ENCODE measurements at places on chromosomes 5 and 9. TPM values are rescaled to one million over a fixed set of nuclear protein-coding genes. Genes with fewer than 3 reads are reported as not detected.
A peak's percentile ranks its signal among the peaks of the same experiment; 100 is the strongest.

GRCh38 chr5:169762338-169763095, 125.4 kb downstream of the DOCK2 start:
- H3K4me1 ChIP-seq: no peaks in the 10 kb centered on the region
- no peak overlapping the region for H3K4me3 ChIP-seq
- H3K27me3 ChIP-seq: no peaks in the 10 kb centered on the region
- no peak for DNase-seq

GRCh38 chr9:13904311-13904710, 409.6 kb downstream of the NFIB start:
- no peak for DNase-seq
- no peak overlapping the region for H3K4me3 ChIP-seq
- H3K27ac ChIP-seq: no peak overlapping the region

GRCh38 chr9:91086657-91087461, 274.9 kb downstream of the AUH start:
- H3K4me1 ChIP-seq: no peaks in the 10 kb centered on the region
- no peak for DNase-seq
- peaks cover 5% of the 10 kb centered on the region for H3K27me3 ChIP-seq
- H3K27ac ChIP-seq: no peak overlapping the region
- no peaks in the 10 kb centered on the region for H3K36me3 ChIP-seq

DNA sequence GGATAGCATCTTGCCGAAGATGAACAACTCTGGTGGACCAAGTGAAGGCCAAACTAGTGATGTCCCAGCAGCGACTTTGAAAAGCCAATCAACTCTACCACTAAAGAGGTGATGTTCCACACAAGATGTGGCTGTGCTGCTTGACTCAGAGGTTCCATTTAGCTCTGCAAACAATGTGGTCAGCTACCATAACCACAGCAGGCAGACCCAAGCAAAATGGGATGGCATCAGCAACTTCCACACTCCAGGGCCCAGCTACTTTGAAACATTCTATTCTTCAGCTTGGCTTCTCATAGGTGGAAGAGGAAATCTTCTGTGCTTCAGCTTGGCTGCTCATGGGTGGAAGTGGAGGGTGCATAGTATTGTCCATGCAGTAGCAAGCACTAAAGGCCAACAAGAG, 70.5 kb downstream of the IRX2 start:
- H3K4me3 ChIP-seq: no peak overlapping the region
- no peaks in the 10 kb centered on the region for H3K4me1 ChIP-seq
- no peak for DNase-seq
- H3K27me3 ChIP-seq: no peaks in the 10 kb centered on the region
- H3K36me3 ChIP-seq: no peaks in the 10 kb centered on the region

The SARDH gene
- 15.6 TPM for total RNA-seq

DNA sequence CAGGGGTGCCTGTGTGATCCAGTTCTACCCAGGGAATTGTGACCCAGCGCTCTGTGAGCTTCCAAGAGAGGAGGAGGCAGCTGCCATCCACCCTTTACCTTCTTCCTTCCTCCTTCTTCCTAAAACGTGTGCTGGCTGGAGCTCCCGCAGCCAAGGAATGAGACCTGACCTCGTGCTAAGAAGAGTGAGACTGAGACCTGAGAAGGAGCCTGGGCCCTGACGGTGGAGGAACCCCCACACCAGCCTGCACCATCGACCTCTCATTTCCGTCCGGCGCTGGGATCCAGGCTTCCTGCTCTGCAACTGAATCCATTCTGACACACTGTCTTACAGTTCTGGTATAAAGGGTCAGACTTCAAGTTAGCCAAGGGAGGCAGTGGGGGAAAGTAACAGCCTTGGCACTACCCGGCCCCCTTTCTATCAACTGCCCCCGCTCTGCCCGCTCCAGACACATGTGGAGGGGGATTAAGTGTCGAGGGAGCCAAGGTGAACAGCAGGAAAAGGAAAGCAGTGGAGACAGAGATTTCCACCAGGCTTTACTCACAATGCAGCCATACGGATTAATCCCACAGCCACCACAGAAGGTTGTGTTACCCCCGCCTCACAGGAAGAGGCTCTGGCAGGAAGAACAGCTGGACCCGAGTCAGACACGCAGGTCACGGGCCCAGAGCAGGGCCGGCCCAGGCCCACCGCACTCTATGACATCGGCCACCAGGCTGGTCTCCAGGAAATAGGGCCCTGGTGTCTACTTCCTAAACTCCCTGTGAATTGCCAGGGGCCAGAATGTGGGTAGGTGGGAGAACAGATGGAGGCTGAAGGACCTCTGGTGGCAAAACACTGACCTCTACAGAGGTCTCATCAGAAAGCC, 15.8 kb downstream of the MGAT1 start:
- H3K4me1 ChIP-seq: no peaks in the 10 kb centered on the region
- peaks cover 36% of the 10 kb centered on the region for H3K36me3 ChIP-seq
- no peak for DNase-seq
- peak overlapping the region; percentile 6 for H3K27ac ChIP-seq
- H3K4me3 ChIP-seq: no peak overlapping the region

The WNT8A gene
- total RNA-seq: not detected

The SPINK1 gene
- not detected for total RNA-seq

GRCh38 chr5:115718927-115719326, 93.1 kb upstream of the TMED7 start:
- peaks cover 2% of the 10 kb centered on the region for H3K27me3 ChIP-seq
- no peaks in the 10 kb centered on the region for H3K36me3 ChIP-seq
- DNase-seq: no peak
- H3K4me3 ChIP-seq: no peak overlapping the region
- H3K27ac ChIP-seq: no peak overlapping the region

GRCh38 chr9:129656795-129657390, 8.6 kb upstream of the PRRX2 start:
- DNase-seq: no peak
- H3K36me3 ChIP-seq: no peaks in the 10 kb centered on the region
- H3K4me3 ChIP-seq: no peak overlapping the region
- no peak overlapping the region for H3K27ac ChIP-seq

The PTCD2 gene
- total RNA-seq: 3.4 TPM

The EIF4E1B gene
- total RNA-seq: not detected

DNA sequence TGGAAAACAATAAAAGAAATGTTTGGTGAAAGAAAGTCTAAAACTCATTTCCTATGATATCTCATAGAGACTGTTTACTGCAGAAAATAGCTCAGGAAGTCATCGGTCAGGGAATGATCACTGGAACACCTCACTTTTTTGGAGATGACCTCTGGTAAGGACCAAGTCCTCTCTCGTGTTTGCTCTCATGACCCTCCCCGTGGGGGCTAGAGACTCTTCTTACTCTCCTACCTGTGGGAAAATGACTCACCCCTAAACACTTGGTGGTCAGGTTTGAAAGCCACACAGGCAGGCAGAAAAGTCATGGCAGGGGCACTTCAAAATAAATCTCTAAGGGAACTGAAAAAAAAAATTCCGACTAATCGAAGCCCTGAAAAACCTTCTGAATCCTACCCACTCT, 48.2 kb downstream of the FAM240B start:
- H3K27me3 ChIP-seq: no peaks in the 10 kb centered on the region
- H3K36me3 ChIP-seq: no peaks in the 10 kb centered on the region
- no peak for DNase-seq
- no peaks in the 10 kb centered on the region for H3K4me1 ChIP-seq

DNA sequence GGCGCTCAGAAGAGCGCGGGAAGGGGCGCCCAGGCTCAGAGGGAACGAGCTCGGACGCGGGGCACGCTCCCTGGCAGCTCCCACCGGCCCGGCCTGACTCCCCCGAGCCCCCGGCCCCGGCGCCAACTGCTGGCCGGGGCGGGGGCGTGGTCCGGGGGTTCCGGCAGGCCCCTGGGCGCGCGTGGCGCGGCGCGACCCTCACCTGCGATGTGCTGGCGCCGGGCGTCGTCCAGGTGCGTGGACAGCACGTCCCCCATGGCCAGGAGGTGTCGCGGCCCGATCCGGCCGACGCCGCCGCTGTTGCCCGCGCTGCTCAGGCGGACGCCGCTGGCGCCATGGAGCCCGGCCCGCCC, 43.5 kb upstream of the STXBP1 start:
- no peak overlapping the region for H3K4me3 ChIP-seq
- H3K27me3 ChIP-seq: no peaks in the 10 kb centered on the region
- peaks cover 37% of the 10 kb centered on the region for H3K4me1 ChIP-seq
- H3K36me3 ChIP-seq: no peaks in the 10 kb centered on the region
- no peak for DNase-seq
- no peak overlapping the region for H3K27ac ChIP-seq

DNA sequence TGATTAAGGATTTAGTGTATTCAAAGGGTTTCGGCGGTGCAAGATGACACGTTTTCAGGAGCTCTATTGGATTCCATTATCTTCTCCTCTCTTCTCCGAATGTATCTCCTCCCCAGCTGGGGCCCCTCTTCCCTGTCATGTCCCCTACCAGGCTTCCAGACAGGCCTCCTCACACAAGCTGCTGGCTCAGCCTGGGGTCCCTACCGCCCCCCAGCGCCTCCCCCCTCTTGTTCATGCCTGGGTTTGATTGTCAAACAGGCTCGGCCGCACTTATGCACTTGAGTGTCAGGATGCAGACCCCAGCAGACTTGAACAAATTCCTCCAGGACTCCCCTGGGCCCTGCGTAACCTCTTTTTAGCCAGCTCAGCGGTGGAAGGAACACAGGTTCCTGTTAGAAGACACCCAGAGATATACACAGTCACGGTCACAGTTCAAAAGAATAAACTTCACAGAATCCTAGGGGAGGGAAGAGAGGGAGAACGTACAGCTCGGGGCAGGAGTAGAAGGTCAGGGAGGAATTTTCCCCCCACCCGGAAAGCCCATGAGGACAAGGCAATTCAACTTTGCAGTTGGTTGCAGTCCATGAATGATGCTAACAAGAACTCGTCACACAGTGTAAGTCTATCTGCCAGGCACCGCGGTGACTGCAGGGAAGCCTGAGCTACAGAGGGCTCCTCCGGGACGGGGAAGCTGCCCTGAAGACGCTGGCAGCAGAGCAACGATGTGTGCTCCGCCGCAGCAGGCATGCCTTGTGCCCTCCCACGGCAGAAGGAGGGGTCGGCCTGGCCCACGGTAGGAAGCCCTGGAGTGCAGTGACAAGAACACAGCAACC, 560.0 kb downstream of the BNC2 start:
- no peak for DNase-seq
- no peaks in the 10 kb centered on the region for H3K36me3 ChIP-seq
- no peaks in the 10 kb centered on the region for H3K4me1 ChIP-seq
- H3K4me3 ChIP-seq: no peak overlapping the region
- no peak overlapping the region for H3K27ac ChIP-seq
- no peaks in the 10 kb centered on the region for H3K27me3 ChIP-seq

DNA sequence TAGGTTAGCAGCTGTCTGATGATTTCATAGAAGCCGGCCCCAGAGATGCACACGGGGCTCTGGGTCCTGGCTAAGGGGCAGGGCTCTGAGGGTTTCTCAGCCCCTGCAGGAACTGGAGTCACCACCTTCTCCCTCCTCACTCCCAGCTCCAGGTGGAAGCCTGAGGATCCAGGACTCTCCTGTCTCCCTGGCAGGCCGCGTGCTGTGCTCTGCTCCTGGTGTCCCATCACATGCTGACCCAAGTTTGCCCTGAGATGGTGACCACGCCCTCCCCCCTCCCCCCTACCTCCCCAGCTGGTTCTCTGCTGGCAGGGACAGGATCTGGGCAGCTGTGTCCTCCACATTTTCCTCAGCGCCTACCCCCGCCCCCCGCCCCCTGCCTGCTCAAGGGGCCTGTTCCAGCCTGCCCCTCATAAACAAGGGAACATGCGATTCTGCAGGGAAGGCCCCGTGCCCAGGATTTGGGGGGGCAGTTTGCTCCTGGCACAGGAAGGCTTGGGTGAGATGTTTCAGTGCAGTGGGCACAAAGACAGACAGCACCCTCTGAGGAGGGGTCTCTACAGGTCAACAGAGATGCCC, 87.4 kb downstream of the PSD2 start:
- no peak overlapping the region for H3K27ac ChIP-seq
- no peaks in the 10 kb centered on the region for H3K4me1 ChIP-seq
- no peaks in the 10 kb centered on the region for H3K27me3 ChIP-seq
- H3K36me3 ChIP-seq: no peaks in the 10 kb centered on the region
- no peak for DNase-seq
- H3K4me3 ChIP-seq: no peak overlapping the region

GRCh38 chr9:88478246-88478645, 56.7 kb upstream of the NXNL2 start:
- H3K4me1 ChIP-seq: no peaks in the 10 kb centered on the region
- DNase-seq: no peak
- H3K27me3 ChIP-seq: no peaks in the 10 kb centered on the region
- peaks cover 10% of the 10 kb centered on the region for H3K36me3 ChIP-seq

The SPAAR gene
- not detected for total RNA-seq

DNA sequence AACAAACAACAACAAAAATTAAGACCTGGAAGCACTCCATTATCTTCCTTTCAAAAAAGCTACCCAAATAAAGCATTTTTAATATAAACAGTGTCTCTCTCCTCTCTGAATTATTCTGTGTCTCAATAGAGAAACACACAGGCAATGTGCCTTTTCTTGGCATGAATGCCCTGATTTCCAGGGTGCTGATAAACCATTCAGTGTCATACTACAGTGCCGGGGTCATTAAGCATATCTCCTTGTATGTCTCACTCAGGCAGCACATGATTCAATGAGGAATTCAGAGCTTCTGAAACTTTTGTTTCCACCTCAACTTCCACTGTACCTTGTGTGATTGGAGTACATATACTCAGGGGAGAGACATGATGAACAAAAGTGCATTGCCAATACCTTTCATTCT, 294.0 kb upstream of the SLC24A2 start:
- H3K4me1 ChIP-seq: no peaks in the 10 kb centered on the region
- no peaks in the 10 kb centered on the region for H3K27me3 ChIP-seq
- H3K36me3 ChIP-seq: no peaks in the 10 kb centered on the region
- no peak overlapping the region for H3K27ac ChIP-seq

GRCh38 chr5:116370149-116370548, 204.5 kb downstream of the SEMA6A start:
- H3K27me3 ChIP-seq: no peaks in the 10 kb centered on the region
- H3K4me1 ChIP-seq: no peaks in the 10 kb centered on the region
- no peak for DNase-seq
- H3K27ac ChIP-seq: no peak overlapping the region
- no peak overlapping the region for H3K4me3 ChIP-seq

The PCDH12 gene
- total RNA-seq: not detected

- no peak overlapping the region for H3K4me3 ChIP-seq
- no peak for DNase-seq
- no peak overlapping the region for H3K27ac ChIP-seq
- no peaks in the 10 kb centered on the region for H3K4me1 ChIP-seq
Measured at GRCh38 chr9:6188466-6188865, 27.1 kb upstream of the IL33 start.

DNA sequence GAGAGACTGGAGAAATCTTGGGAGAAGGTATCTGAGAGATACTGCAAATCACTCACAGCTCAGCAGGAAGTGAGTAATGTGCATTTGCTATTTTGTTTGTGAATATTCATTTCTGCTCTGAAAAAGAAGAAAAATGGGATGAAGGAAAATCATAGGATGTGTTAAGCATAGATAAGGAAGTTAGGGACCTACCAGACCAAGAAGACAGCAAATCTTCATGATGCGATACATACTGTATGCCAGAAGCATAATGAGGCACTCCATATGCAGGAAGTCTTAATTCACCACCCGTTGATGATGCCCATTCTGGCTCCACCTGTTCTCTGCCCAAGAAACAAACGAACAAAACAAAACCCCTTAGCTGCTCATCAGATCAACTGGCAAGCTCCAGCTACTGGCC, 6.1 kb upstream of the DAPK1 start:
- H3K4me1 ChIP-seq: no peaks in the 10 kb centered on the region
- DNase-seq: no peak
- peaks cover 2% of the 10 kb centered on the region for H3K27me3 ChIP-seq
- no peaks in the 10 kb centered on the region for H3K36me3 ChIP-seq

The FOXD4L3 gene
- not detected for total RNA-seq

The SLC34A3 gene
- total RNA-seq: not detected

The MAML1 gene
- total RNA-seq: 39.5 TPM

GRCh38 chr5:171895081-171895480, 109.5 kb downstream of the SMIM23 start:
- no peak overlapping the region for H3K27ac ChIP-seq
- no peaks in the 10 kb centered on the region for H3K4me1 ChIP-seq
- H3K4me3 ChIP-seq: no peak overlapping the region
- H3K36me3 ChIP-seq: peaks cover 64% of the 10 kb centered on the region
- DNase-seq: no peak
- no peaks in the 10 kb centered on the region for H3K27me3 ChIP-seq

Measured in CD4-positive, CD25-positive, alpha-beta regulatory T cell (primary cell).